ENCODE measurements at places on chromosomes 4 and X.

DNA sequence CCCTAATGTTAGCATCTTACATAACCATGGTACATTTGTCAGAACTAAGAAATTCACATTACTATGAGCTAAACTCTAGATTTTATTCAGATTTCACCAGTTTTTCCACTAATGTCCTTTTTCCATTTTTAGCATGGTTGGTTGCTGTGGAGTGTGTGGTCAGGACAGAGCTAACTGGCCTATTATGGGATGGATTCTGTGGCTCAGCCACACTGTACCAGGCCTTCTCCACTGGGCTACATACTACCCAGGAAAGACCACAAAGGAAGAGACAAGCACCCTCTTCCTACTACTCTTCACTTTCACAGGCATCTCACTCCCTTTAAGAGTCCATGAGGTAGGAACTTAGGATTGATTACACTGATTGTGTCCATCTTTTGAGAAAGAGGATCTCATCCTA, 67.4 kb downstream of the ZNF827 start:
- DNase-seq = no peak

DNA sequence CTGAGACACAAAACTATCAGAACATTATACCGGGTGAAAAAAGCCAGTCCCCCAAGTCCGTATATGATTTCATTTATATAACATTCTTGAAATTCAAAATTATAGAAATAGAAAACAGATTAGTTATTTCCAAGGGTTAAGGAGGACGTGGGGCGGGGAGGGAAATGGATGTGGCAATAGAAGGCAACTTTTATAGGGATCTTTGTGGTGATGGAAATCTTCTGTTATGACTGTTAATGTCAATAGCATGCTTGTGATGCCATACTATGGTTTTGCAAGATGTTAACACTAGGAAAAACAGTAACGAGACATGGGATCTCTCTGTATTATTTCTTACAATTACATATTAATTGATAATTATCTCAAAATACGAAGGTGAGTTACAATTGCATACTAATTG, 96.4 kb downstream of the LNX1 start:
- DNase-seq = no peak

- DNase-seq = no peak
Observed at GRCh38 chr4:24820541-24820940, 25.2 kb downstream of the SOD3 start.

GRCh38 chrX:146614663-146615478, 194.7 kb upstream of the CXorf51B start:
- DNase-seq = no peak

GRCh38 chr4:18398661-18399060, 377.1 kb upstream of the LCORL start:
- DNase-seq = no peak

- DNase-seq = no peak
Observed at GRCh38 chr4:62640296-62640695, 1440.2 kb downstream of the ADGRL3 start.

DNA sequence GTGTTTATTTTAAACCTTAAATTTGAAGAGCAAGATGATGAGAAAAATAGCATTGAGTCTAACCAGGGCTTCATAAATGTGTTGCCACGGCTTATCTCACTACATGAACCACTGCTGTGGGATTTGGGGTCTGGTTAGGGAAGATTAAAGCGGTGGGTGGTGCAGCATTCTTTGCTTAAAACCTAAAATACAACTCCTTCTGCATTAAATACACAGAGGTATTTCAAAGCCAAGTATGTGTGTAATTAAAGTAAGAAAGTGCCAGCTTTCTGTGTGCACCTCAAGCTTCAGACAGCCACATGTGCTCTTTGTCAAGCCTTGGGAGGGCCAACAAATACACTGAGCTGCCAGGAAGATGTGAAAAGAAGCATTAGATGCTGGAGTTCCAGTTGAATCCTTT, 128.0 kb downstream of the CPE start:
- no peak for DNase-seq

DNA sequence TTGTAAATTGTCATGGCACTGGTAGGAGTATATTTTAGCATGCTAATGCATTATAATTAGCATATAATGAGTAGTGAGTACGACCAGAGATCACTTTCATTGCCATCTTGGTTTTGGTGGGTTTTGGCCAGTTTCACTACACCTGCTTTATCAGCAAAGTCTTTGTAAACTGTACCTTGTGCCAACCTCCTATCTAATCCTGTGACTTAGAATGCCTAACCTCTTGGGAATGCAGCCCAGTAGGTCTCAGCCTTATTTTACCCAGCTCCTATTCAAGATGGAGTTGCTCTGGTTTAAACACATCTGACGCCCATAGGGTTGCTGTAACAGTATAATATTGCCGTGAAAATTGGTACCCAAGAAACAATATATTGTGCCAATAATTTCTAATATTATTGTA, 159.4 kb downstream of the MAGEB5 start:
- no peak for DNase-seq

GRCh38 chr4:67674098-67674497, 26.9 kb downstream of the UBA6 start:
- no peak for DNase-seq

DNA sequence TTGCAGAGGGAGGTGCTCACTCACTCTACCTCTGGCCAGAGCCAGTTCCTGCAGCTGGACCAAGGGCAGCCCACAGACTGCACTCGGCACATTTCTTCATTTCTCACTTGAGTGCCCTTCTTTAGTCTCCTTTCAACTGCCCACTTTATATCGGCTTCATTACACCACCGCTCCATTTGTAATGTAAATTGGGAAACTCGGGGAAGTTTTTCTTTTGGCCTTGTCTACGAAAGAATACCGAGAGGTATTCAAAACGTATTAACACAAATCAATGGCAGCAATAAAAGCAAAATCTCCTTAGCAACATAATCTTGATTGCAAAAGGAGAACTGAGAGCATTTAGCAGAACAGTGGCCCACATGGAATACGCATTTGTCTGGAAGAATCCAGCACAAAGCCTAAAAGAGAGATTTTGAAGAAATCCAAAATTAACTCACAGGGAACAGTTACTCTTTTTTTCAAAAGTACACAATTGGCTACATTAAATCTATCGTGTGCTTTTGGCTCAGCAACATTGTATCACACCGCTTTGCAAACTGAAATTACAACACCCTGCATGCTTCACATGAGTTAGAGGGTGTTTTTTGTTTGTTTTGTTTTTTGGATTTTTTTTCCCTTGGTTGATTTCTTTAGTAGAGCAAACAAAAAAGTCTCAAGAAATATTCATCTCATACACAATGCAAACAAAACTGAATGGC, 62.6 kb downstream of the CHIC2 start:
- no peak for DNase-seq

DNA sequence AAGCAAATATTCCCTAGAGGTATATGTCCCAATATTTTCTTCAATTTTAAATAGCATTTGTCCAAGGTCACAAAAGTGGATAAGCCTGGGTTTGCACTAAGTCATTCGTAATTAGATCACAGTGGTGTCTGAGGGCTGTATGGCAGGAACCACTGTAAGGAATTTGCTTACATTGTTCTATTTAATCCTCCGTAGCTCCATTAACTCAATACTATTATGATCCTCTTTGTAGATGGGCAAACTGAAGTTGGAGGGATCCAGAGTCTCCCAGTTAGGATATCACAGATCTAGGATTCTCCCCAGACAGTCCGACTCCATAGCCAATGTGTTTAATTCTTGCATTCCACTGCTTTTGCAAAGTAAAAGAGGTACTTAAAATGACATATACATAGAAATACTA, 242.7 kb upstream of the DCAF8L1 start:
- DNase-seq = no peak

DNA sequence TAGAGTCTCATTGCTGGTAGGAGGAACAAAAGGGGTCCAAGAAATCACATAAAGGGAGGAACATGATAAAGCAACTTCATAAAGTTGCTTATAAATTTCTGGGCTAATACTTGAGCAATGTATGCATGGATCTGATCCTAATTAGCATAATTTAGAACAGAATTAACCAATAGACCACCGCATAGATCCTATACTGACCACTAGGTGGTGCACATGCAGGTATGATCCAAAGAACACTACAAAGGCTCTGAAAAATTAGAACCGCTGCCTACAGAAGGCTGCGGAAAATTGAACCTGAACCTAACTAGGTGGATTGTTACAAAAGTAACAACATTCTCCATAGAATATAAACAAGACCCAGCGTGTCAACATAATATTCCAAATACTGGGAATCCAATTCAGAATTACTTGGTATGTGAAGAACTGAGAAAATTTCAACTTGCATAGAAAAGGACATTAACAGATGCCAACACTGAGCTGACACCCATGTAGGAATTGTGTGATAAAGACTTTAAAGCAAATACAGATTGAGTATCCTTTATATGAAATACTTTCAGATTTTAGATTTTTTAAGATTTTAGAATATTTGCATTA, 23.3 kb downstream of the BRCC3 start:
- no peak for DNase-seq

- DNase-seq = no peak
Observed at GRCh38 chrX:138756234-138756633, 44.7 kb upstream of the FGF13 start.

DNA sequence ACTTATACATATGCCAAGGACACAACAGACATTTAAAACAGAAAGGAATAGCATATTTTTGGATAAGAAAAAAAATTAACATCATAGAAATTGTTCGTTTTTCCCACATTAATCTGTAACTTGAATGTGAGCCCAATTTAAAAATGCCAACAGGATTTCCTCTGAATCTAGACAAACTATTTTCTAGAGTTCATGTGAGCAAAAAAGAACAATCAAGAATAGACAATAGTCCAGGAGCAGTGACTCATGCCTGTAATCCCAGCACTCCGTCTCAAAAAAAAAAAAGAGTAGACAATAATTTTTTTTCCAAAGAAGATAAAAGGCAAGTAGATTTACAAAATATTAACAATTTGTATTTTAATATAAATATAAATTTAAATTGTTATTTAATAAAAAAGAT, 73.7 kb upstream of the DUSP21 start:
- DNase-seq = no peak

GRCh38 chrX:18640686-18641085, 31.2 kb downstream of the RS1 start:
- DNase-seq = no peak

GRCh38 chrX:73683236-73683859, 120.4 kb downstream of the CHIC1 start:
- no peak for DNase-seq

GRCh38 chr4:152073351-152074087, 312.7 kb upstream of the GATB start:
- DNase-seq = no peak

- DNase-seq = no peak
Observed at GRCh38 chrX:71017396-71017939, 50.7 kb downstream of the SNX12 start.

- no peak for DNase-seq
Observed at GRCh38 chrX:80430826-80431504, 10.7 kb downstream of the TENT5D start.

DNA sequence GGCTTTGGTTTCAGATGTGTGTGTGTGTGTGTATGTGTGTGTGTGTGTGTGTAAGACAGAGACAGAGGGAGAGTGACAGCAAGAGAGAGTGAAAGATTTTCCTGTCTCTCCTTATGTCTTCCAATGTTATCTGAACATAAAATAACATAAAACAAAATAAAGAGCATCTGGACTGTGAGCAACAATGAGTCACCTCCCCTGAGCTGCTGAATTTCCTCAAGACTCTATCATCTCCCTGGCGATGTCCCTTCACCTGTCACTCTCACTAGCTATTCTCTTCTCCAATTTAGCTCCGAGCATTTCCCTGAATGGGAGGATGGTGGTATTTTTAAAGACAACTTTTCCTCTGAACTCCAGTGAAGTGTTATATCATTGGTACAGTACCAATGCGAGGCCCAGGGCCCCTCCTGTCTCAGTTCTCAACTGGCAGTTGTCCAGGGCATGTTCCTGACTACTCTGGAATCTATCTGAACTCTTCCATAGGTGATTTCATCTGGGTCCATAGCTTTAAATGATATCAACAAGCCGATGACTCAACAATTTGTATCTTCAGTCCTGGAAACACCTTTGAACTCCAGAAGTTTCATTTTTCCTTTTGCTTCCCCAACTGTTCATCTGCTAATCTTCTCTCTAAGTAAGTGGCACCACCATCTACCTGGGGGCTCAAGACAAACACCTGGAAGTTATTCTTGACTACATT, 195.0 kb upstream of the CLNK start:
- no peak for DNase-seq

- DNase-seq = no peak
Observed at GRCh38 chr4:4247696-4248028, 361 bp downstream of the TMEM128 start.

DNA sequence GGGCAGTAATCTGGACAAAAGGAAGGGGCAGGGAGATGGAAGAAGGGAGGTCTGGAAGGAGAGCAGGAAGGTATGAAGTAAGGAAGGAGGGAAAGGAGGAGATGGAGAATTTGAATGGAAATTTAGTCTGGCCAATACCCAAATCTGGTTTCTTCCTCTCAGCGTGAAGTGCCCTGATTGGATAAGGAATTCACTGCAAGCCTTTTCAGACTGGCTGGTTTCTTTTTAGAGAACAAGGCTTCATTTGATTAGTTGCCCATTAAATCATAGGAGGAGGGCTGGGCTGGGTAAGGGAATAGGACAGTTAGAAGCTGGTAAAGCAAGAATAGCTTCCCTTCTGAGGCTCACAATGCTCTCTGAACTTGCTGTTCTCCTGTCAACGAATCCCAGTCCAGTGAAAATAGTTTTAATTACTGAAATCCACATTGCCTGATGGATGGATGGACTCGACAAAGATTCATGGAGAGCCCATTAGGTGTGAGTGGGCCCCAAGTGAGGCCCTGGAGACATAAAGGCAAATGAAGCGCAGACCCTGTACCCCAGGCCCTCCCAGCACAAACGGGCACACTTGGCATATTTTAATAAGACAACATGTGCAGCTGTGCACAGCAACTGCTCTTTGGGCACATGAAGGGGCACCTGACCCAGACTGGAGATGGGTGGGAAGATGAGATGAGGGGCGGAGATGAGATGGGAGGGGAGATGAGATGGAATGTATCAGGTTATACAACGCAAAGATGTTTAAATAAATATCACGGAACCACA, 347.1 kb upstream of the GATB start:
- no peak for DNase-seq

DNA sequence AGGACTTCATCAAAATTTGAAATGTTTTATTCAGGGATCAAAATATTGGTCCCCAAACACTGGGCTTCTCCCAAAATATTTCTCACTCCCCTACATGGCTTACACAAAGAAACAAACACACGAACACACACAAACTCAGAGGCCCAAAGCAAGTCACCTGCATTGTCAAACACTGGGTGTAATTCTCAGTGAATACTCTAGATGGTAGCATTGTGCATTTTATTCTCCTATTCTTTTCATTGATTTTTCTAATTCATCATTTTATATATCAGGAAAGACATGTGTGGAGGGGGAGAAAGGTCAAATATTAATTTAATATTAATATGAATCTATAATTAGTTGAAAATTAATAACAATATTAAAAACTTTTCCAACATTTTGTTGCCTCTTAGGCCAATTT, 72.3 kb upstream of the TNMD start:
- DNase-seq = no peak

DNA sequence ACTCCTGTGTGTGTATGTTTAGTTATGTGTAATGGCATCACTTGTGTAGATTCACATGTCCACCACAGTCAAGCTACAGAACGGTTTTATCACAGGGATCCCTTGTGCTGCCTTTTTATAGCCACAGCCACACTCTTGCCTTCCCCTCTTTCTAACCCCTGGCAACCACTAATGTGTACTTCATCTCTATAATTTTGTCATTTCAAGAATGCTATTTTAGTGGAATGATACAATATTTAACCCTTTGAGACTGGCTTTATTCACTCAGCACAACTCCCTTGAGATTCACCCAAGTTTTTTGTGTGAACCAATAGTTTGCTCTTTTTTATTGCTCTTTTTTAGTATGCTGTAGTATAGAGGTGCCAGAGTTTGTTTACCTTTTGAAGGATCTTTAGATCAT, 112.1 kb downstream of the CDKL5 start:
- no peak for DNase-seq
